ENCODE measurements at places on chromosomes 7 and 10.

DNA sequence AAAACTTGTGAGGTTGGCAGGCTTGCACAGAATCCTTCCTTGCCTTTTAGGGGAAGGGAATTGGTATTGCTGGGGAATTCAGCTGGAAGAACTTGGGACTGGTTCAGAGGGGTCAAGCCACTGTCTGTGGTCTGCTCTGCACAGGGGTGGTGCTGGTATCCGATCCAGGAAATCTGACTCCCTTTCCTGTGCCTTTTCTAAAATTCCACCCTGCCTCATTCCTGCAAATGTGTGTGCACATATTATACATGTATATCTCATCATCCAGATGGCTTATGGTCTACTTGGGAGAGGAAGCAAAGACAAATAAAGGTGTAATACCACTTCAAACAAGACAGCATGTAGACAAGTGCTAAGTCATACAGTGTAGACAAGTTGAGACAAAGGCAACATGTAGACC is 14.3 kb downstream of the UBTD1 start:
- no peak for DNase-seq

- no peak for DNase-seq
These were observed 172.5 kb downstream of the LCOR start for GRCh38 chr10:97004591-97004990.

DNA sequence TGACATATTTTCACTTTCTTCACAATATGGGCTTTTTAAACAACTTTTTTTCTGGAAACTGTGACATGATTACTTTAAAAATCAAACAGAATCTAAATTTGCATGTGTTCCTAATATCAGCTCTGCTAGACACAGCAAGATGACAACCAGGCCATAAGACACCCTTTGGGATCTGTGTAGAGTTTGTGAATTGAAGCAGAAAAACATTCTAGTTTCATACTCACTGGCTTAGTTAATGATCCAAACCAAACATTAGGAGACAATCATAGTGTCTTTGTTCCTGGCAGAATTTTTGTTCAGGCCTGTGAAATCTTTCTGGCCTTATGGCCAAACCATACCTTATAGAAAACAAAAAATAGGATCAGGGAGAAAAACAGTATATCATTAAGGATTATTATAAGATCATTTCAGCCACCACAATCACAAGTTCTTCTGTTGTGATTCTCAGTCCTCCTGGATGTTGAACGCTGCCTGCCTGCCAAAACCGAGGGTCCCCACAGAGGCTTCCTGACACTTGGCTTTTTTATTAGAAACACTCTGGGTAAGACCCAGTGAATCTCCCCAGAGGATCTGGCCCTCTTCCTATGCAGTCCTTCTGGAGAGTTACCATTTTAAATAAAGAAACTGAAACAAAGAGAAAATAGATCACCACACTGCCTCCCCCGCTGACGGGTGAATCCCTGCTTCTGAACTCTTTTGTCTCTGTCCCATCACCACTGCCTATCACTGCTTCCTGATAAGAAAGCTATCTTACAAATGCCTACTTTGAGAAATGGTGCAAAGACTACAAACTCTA is 79.2 kb upstream of the PPP1R3C start:
- no peak for DNase-seq

- DNase-seq = no peak
These were observed 37.9 kb downstream of the EXOC4 start for GRCh38 chr7:133290676-133291333.

- DNase-seq = no peak
These were observed 19.1 kb downstream of the CEP41 start for GRCh38 chr7:130421684-130422083.

DNA sequence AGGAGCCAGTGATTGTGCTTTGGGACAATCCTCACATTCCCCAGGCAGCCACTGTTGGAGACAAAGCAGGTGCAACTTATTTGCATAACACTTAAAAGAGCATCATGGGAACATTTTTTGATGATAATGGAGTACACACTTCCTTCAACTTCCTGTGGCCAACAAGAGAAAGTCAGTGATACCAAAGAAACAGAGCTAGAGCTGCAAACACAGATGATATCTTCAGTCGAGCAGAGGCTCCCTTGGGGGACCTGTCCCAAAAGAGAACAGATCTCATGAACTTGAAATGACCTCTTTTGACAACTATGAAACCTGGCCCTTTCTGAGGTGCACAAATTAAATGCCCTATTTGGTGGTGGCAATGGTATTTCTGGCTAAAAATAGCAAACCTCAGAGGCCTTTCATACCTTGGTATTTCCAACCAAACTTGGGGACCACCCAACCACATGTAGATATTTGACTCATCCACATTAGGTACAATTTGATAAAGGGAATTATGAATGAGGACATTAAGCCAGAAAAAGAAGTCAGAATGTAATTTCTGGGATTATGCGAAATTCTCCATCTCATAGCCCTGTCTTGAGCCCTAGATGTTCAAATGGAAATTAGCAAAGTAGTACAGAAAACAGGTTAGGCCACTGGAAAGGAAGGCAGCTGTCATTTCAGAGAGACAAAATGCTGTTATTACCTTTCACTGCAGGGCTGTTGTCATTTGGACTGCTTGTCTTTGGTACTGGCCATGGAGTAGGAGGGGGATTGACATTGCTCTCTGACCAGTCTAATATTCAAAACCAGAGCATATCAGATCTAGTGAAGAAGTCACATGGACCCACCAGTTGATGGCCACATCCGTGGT is 146.2 kb downstream of the ICA1 start:
- DNase-seq = no peak

- DNase-seq = no peak
These were observed 128.5 kb upstream of the TNS3 start for GRCh38 chr7:47710201-47710935.

DNA sequence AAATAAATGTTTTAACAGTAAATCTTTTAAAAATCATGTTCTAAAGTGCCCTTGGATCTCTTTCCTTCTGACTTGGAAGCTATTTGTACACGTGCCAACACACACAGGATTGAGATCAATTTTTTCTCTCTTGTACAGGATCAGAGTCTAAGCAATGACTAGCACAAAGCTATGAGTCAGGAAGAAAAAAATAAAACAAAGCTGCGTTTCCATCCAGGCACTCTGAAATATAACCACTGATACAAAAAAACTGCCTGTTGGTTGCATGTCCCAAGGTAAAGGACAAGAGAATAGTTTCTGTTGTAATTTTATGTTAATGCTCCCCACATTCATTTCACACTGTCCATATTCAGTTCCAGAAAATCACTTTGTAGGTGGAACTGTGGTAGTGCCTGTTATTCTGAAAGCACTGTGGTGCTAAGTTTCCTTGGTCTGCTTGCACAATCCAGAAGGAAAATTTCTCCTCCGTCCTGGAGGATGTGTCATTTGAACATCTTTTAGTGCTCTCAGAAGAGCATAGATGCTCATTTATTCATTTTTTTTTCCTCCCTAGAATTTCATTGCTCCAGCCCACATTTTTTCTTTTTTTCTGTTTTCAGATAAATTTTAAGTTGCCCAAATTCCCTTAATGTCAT is 113.4 kb downstream of the PLXDC2 start:
- no peak for DNase-seq

DNA sequence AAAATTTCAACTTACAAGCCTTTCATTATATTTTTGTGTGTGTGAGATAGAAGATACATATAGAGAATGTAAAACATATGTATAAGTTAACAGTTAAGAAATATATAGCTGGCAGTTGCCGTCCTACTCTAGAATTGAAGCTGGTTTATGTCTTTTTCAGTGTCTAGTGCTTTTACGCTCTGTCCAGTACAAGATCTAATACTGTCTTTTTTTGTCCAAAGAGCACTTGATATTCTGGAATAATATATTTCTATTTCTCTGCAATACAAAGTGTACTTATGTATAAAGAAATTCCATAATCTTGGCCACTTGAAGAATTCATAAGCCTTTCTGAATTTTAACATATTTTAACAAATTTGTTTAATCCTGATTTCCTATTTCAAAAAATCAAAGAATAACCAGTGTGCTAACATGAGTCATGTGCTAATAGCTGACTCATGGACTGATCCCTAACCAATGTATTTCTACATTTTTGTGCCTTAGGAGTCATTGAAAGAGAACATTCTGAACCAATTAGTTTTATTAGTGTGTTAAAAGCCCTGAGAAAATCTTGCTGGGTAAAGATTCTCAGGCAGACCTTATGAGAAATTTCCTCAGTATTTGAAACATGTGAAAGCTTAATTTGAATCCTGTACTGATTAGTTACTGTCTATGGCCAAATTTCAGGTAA is 73.2 kb upstream of the CCAR1 start:
- no peak for DNase-seq

GRCh38 chr10:92027141-92027540 is 103.6 kb downstream of the BTAF1 start:
- DNase-seq = no peak
